ENCODE measurements at places on chromosomes 1 and 21.

GRCh38 chr1:103254691-103255090, 146.4 kb upstream of the COL11A1 start:
- DNase-seq: no peak

DNA sequence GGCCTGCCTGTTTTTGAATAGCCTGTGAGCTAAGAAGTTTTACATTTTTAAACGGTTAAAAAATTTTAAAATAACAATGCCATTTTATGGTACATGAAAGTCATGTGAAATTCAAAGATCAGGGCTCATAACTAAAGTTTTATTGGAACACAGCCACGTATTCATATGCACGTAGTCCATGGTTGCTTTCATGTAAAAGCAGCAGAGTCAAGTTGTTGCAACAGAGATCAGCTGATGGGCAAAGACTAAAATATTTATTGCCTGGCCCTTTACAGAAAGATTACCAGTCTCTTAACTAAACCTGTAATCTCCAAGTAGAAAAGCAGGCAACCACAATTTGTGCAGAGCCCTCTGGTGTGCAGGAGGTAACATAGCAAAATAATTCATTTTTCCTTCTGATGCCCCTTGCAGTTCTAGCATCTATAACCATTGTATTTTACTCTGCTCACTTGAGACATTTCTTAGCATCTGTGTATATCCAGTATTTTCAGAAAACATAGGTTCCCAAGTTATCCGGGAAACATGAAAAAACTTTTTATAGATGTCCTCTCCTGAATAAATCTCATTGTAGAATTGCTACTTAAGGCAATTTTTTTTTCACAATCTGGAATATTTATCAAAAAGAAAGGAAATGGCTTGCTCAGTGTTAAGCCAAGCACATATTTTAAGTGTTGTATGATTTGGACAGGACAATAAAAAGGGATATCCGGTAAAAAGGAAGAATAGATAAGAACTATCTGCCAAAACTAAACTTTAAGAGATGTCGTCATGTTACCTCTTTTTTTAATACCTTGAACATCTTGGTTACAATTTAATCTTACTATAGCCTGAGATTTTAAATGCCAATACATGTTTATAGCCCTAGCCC, 430.8 kb downstream of the PLPP3 start:
- DNase-seq: no peak

DNA sequence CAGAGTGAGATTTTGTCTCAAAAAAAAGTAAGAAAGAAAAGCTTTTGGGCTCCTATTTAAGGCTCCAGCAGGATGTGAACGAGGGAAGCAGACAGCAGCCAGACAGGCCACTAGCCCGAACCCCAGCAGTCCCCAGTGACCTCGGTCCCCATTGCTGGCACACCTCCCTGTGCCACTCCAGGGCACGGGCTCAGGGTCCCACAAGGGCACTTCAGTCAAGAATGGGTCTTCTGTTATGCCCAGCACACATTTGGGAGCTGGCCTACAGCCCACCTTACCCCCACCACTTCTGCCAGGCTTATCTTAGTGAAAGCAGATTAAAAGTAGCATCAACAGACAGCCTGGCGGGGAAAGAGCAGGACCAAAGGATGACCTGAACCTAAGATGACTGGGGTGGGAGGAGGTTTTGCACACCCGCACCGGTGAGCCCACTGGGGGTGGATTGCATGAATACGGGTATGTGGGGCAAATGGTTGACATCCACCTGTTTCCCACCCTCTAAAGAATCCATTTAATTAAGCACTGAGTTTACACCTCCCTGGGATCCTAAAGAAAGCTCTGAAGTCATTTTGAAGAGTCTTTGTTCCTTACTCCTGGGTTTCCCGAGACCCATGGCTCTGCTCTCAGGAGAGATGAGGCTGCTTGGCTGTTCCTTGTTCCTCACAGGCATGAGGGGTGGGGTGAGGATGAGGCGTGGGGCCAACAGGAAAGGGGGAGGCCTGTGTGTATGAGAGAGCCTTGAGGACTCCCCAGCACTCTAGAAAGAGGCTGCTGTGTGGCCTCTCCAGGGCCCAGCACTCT, 4.7 kb downstream of the CHI3L1 start:
- DNase-seq: no peak

DNA sequence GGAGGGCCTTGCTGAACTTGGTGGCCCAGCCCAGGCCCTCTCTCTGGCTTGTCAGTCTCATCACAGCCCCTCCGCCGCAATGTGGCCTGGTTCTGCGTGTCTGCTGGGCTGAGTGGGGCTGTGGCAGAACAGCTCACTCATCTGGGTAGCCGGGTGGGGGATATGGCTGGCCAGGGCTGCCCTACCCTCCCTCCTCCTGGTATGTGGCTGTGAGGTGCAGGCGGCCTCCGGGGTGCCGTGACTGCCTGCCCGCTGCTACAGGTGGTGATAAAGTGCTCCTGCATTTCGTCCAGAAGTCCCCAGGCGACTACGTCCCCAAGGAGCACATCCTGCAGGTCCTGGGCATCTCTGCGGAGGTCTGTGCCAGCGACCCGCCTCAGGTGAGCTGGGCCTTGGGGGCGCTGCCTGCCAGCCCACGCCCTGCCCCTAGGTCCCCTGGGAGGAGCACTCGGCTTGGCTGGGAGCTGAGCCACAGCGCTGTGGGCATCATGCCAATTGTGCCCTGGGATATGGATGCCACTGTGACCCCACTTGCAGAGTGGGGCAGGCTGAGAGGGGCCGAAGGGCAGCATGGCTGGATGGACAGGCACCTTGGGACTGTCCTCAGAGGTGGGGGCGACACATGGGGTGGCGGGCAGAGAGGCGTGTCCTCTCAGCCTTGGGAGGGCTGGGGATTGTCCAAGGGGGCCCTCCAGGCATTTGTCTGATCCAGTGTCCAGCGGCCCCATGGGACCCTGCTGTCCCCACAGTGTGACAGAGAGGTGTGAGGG, 2.3 kb downstream of the PRXL2B start:
- no peak for DNase-seq

DNA sequence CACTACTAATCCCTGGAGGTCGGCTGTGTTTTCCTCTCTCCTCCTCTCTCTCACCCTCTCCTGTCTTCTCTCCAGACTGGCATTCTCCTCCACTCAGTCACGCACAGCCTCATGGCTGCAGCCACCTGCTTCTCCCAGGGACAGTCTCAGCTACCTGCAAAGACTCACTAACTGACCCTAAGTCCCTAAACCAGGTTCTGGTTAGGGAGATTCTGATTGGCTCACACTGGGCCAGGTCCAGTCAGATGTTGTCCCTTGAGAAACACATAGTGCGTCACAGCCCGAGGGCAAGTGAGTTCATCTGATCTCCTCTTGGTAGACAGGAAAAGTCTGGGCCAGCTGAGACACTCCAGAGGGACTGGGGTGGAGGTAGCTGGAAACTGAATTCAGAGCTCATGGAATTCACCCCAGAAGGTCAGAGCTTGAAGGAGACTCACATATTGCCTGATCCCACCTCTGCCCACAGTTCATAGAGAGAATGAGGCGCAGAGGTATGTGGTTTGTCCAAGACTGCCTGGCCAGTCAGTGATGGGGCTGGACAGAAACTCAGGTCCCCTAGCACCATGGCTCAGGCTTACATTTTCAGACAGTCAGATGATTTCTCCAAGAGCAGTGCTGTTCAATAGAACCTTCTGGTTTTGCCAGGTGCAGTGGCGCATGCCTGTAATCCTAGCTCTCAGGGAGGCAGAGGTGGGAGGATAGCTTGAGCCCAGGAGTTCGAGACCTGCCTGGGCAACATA, 40.4 kb upstream of the RPL11 start:
- no peak for DNase-seq

DNA sequence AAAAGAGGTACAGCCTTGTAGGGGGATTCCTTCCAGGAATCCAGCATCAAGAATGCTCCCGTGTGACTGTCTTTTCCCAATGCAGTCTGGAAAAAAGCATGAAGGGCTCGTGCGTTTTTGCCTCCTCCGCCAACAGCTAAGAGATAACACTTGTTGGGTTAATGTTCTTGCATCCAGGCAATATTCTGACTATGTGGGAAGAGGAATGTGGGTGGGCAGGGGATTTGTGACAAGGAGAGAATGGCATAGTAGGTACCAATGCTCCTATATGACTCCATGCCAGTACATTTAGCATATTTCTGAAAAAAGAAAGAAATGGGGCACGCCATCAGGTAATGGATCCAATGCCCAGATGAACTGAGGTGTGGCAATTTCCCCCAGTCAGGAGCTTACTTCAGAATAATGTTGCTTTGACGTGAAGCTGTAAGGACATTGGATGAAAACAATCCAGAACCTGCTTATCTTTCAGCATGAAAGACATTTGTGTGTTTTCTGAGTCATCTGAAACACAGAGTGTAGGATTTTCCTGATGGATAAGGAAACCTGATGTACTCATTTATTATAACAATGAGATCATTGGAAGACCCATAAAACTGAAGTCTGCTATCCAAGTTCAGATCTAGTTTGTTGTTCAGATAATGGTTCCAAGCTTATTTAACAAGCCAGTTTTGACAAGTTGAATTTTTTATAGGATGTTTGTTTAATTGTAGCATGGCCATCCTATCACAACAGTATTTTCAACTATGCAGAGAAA, 105.5 kb downstream of the LYPLAL1 start:
- no peak for DNase-seq

Measured in NCI-H1105 (cell line).